ENCODE measurements at places on chromosomes 3 and 15.

DNA sequence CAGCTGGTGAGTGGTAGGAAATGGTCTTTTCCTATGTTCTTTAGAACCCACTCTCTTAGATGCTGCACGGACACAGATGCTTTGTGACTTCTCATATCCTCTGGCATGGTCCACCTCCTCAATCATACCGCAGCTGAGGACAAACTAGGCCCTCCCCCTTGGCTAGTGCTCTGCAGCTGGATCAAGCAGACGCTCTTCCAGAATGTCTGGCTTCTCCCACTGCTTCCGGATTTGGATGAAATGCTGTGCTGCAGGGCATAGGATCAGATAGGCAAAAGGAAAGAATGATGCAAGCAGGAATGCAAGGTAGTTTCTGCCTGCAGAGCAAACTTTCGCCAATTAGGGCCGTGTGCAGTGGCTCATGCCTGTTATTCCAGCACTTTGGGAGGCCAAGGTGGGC lies 75.7 kb upstream of the SLC4A7 start:
- DNase-seq: no peak

GRCh38 chr15:38536201-38536676 lies 28.4 kb downstream of the RASGRP1 start:
- DNase-seq: no peak

DNA sequence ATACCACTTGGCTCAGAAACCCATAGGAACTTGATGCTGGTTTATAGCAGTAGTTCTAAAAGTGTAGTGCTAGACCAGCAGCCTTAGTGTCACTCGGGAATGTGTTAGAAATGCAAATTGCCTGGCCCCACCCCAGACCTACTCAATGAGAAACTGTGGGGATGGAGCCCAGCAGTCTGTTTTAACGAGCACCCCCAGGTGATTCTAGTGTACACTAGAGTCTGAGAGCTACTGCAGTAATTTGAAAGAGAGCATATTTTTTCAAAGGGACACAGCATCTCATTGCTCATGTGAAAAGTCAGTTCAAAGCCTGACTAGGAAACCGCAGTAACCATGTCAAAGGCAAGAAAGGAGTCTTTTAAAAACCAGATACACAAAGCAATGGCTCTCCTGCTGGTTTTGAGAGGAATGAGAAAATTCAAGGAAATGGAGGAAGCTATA lies 313.4 kb downstream of the SQOR start:
- DNase-seq: no peak

GRCh38 chr3:22353126-22353525 lies 602.1 kb upstream of the ZNF385D start:
- no peak for DNase-seq

DNA sequence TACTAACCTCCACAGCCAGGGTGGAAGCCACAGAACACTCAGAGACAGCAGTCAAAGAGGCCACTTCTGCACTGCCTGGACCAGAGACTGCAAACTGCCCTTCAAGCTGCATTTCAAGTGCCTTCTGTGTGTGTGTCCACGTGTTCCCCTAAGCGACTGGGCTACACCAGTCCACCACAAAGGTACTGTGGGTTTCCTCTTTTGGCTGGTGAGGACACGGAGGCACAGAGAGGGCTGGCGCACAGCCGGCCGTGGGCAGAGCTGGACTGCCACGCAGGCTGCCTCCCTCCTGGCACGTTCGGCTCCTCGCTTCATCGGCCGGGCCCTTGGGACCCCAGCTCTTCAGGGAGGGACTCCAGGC lies 60.9 kb downstream of the MGLL start:
- DNase-seq: no peak

DNA sequence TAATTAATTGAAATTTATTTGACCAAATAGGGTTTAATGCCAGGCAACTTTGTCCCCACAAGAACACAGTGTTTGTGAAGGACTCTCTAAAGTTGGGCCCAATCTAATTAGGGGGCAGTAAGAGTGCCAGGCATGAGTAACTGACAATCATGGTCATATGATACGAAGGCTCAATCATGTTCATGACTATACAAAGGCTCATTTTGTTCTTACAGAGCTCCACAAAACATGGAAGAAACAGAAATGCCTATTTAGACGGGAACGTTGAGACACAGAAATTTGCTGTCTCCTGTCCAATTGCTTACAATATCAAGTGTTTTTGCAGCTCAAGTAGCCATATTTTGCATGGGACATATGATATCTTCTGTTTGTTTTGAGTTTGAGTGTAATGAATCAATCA lies 391.1 kb downstream of the SI start:
- no peak for DNase-seq

DNA sequence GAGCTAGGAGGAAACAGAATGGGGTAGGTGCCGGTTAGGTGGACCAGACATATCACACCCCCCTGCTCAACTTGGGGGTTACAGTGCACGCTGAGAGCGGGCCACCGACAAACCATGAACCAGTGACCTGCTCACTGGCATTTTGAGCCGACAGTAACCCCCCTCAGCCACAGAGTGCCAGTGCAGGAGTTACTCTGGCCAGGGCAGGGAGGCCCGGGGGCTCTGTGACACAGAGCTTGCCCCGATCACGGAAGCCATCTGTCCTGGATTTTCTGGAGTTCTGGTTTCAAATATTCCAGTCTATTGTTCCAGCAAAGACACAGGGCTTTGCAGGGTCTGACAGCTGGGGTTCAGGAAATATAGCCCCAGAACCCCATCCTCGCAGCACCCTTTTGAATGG lies 225.2 kb downstream of the VPS13C start:
- DNase-seq: no peak

- DNase-seq: no peak
These were observed 72.7 kb downstream of the FBLN2 start for GRCh38 chr3:13621381-13622221.

DNA sequence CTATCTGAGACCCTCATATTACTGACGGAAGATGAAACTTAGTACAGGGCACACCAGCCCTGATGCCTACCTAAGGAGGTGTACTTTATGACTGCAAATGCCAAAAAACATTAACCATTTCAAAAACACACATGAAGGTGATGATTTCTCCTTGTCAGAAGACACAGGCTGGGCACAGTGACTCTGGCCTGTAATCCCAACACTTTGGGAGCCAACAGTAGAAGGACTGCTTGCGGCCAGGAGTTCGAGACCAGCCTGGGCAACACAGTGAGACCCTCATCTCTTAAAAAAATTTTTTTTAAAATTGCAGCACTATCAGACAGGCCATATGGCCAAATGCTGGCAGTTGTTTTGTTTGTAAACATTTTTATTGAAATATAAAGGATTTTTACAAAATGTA lies 73.5 kb downstream of the LRIG1 start:
- DNase-seq: no peak

GRCh38 chr15:38750786-38751185 lies 186.2 kb upstream of the RASGRP1 start:
- DNase-seq: no peak

DNA sequence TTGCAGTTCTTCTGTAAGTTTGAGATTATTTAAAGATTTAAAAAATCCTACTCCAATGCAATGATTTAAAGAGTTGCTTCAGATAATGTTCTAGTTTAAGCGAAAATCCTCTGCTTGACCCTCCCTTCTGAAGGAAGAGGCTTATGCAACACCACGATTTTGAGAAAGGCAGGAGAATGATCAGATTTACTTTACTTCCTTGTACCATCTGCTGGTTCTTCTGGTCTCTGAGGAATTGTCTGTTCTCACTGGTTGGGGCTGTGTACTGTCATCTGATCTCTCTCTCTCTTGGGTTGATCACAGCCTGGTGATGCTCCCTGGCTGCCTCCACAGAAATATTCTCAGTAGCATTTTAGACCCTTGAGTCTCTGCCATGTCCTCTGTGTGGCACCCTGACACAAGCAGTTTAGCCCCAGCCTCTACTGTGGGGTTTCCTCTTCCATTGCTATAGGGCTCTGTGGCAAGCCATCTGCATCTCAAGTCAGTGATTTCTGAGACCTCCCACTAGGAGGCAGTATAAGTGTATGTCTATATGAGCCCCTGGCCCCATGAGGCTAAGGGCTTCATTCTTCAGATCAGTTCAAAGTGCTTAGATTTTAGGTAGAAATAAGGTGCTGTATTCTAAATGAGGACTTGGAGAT lies 50.8 kb upstream of the PLAAT1 start:
- peak; percentile 27 for DNase-seq

DNA sequence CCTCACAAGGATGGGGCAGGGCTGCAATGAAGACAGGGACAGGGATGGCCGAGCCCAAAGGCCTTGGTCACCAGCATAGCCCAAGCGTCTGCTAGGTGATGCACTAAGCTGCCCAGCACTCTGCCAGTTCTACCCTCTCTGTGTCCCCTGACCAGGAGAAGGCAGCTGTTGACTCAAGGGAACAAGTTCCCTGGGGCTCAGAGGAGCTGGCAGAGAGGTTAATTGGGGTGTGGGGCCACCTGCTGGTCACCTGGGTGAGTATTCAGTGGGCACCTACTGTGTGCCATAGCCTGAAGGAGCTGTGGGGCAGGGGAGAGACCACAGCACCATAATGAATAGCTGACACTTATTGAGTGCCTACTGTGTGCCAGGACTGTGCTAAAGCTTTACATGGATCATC lies 22.0 kb upstream of the DOCK3 start:
- DNase-seq: peak; percentile 38

GRCh38 chr3:40187945-40188344 lies 121.6 kb upstream of the EIF1B start:
- DNase-seq: no peak

DNA sequence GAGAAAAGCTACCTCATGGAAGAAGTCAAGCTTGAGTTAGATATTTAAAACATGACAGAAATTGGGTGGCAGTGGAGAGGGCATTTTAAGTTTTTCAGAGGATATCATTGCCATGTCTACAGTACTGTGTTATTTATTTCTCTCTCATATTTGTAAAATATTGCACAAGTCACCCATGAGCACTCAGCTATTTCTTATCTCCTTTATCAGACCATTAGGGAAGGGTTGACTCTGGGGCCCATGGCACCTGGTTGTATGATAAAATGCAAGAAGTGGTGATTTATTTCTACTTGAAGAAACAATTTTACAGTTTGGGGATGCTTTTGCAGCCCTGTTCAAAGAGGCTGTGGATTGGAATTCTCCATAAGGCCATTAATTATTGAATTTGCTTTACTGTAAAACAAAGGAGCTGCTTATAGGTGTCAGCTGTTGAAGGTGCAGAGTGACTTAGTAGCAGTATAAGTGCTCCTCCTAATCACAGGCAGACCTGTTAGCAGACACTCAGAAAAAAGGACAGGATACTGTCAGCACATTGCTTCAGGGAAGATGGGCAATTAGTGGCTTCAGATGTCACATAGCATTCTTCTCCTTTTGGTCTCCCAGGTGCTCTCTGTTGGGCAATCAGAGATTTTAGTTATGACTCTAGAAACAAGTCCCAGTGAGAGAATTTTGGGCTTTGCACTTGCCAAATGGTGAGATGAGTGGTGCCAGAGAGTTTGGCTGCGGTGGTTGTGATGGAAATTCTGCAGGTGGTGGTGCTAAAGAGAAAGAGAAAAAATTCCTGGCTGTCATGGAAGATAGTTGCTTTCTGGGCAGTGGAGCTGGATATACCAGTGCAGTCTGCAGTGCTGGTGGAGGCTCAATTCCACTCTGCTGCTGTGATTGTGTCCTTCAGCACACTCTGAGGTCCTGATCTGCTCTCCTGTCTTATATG lies 129.7 kb upstream of the ROPN1 start:
- DNase-seq: no peak

DNA sequence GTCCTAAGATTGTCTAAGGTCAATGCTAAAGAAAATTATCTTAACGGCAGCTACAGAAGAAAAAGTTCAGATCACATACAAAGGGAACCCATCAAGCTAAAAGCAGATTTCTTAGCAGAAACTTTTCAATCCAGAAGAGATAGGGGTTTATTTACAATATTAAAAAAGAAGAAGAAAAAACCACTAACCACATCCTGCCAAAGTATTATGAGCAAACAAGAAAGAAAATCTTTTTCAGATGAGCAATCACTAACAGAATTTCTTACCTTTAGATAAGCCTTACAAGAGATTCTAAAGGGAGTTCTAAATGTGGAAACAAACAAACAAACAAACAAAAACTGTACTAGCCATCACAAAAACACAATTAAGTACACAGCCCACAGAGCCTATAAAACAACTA lies 1015.8 kb upstream of the EPHA6 start:
- DNase-seq: no peak

DNA sequence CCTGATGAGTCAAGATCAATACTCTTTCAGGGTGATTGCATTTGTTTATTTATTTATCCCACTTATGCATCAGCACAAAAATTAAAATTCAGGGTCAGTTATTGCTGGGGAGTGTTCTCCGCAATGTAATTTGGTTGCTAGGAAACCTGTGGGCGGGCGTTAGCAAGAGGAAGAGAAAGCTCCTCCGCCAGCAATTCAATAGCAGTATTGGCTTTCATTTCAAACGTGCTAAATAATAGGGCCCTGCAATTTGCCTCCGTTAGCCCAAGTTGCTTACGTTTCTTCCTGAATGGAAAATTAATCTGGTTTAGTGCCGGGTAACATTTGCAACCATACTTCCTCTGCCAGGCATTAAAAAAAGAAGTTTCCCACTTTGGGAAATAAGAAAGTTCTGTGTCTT lies 35.5 kb upstream of the PLCL2 start:
- peak; percentile 41 for DNase-seq

GRCh38 chr3:134685929-134686802 lies 35.3 kb upstream of the KY start:
- no peak for DNase-seq

GRCh38 chr3:149626671-149627070 lies 31.2 kb downstream of the WWTR1 start:
- DNase-seq: no peak

DNA sequence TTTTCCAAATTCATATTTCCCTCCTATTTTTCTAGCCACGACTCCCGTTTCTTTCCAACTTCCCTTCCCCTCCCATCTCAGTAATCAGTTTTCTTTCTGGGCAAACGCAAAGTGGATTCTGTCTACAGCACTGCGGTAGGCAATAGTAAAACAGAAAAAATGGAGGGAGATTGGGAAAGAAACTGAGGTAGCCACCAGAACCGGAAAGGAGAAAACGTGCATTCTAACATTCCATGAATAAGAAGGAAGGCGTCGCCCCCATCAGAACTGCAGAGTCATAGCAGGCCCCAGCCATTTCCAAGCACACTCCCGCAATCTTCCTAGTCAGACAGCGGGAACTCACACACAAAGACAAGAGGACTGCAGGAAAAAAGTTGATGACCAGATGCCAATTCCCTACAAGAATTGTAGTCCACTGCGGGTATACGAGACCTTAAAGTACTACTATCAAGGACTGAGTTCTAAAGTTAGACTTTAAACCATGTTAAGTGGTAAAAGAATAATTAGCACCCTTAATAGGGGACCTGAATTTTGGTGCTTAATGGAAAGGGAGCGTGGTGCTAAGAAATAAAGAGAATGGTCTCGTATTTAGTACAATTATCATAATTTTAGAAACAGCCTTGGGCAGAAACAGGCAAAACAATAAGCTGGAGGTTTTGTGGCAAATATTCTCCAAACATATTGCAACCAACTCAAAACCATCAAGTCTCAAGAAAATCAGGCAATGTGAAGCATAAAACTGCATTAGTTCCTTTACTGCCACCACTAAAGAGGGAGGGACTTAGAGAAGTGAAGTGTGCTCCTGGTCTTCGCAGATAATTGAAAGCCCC lies 1.4 kb downstream of the PFN2 start:
- no peak for DNase-seq
